Lower leg skin (tissue), 4 donors: ENCODE measurements at places on chromosomes 3 and 15.
A peak's percentile ranks its signal among the peaks of the same experiment; 100 is the strongest.

DNA sequence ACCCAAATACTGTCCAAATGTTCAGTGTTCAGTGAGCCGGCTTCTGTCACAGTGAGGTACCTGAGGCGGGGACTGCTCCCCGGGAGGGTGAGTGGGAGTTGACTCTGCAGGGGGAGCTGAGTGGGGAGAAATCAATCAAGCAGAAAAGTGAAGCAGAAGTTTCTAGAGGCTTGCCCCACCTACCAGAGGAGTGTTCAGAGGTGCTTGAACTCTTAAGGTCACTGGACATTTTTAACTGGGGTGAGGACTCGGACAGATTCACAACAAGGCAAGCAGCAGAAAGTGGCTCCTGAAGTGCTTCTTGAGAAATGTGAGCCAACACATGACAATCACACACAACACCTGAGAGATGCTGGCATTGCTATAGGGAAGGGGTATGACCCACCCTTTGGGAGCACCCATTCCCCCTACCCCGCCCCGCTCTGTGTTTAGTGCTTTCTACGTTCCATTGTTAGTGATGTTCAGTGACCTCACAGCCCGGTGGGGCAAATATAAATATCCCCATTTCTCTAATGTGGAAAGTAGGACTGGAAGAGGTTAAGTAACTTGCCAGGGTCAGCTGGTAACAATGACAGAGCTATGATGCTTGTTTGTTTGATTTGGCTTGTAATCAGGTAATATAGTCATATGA is 48.6 kb upstream of the AKAP13 start:
- no peak for DNase-seq

DNA sequence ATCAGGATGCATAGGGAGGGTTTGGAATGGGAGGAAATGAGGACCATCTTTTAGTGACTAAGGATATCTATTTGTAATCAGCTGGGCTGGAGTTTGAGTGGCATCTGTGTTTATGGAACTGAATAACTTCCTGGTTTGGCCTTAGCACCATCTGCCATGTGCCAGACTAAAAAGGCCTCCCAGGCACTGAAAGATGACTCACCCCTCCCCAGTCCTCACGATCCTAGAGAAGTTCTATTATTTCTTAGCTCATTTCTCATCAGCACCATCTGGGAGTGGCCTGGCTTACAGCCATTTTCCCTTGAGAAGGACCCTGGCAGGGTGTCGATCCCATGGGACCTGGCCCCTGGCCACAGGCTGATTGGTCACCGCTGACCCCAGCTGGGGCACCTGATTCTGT is 23.9 kb upstream of the CTXND1 start:
- DNase-seq = no peak

- DNase-seq = no peak
Observed at GRCh38 chr15:56530157-56530556, 65.2 kb upstream of the MNS1 start.

GRCh38 chr3:32405155-32405554 is 13.5 kb downstream of the CMTM7 start:
- DNase-seq = no peak

DNA sequence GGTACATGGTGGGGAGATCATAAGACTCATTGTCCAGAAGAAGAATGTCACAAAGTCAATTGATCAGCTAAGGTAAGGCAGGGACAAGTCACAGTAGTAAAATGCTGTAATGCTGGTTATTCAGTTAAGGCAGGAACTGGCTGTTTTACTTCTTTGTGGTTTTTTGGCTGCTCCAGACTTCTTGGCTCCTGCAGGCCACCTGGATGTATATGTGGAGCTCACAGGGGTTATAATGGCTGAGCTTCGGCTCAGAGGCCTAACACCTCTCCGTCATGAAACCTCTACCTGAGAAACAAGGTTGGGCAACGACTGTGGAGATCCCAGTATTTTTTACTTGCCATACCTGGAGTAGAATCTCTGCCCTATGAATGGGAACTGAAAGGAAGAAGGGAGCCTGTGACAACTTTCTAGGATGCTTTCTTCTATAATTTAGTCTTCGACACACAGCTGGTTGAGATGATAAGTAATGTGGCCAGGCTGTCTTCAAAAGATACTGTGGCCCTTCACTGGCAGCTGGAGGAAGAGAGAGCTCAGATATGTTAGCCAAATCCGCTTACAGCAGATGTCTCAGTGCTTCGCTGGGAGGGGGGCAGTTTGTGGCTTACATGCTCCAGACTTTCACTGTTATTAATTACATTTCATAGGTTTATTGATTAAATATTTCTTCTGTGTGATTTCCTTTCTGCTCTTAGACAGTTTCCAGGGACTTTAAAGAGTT is 887.8 kb downstream of the IGSF11 start:
- no peak for DNase-seq

DNA sequence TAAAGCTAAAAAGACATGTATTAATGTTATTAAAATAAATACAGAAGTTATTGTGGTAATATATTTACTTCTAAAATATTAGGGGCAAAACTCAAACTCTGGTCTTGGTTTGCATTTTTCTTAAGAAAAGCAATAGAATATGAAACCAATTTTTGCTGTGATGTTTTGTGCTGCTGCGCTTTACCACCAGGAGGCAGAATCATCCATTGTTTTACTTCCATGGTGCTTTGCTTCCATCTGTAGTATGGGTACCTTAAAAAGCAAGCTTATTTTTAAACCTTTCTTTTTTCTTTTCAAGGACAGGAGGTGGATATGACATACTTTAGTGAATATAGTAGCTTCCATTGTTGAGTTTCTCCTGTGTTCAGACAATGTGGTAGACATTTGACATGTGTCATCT is 46.6 kb upstream of the MRPL3 start:
- DNase-seq = no peak

DNA sequence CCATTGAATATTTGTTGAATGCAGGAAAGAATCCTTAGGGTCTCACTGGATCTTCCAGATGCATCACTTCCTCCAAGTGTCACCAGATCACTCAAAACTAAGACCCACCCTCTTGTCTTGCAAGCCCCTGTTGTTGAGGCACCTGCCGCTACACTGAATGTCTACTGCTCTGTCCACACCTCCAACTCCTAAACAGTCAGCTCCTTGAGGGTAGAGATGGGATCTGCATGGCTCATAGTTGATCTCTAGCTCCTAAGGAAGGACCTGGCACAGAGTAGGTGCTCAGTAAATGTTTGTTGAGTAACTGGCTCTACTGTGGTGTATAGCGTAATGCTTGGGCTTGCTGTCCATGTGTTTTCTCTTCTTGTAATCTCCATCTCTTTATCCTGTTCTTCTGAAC is 8.8 kb downstream of the SLC6A20 start:
- no peak for DNase-seq

DNA sequence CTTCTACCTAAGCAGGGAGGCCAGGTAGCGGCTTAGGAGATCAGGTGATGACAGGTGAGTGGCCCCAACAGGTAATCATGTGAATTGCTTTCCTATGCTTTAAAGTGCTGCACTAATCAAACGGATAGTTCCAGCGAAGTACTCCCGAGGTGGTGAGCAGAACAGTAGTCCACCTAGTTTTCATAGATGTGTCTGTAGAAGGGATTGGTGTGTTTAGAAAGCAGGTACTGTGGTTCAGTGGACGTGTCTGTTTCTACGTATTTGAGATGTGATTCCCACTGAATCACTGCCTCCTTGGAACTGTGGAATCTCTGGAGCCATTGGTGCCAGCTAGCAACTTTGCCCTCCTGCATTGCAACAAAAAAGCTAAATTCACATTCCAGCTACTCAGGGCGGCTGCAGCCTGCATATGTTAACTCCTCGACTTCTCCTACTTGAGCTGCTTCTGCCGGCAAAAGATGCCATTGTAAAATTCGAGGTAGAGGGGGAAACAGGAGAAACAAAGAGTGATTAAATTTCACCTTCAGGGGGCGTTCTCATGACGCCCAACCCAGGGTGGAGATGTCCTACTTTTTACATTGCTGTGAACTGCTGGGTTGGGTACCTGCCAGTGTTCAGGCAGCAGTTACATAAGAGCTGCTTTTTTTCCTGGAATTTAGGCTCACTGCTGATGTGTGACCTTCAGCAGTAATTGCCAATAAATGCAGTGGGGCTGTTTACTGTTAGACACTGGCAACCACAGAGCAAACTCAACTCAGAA is 227.3 kb downstream of the ITPR1 start:
- DNase-seq = peak; percentile 73

DNA sequence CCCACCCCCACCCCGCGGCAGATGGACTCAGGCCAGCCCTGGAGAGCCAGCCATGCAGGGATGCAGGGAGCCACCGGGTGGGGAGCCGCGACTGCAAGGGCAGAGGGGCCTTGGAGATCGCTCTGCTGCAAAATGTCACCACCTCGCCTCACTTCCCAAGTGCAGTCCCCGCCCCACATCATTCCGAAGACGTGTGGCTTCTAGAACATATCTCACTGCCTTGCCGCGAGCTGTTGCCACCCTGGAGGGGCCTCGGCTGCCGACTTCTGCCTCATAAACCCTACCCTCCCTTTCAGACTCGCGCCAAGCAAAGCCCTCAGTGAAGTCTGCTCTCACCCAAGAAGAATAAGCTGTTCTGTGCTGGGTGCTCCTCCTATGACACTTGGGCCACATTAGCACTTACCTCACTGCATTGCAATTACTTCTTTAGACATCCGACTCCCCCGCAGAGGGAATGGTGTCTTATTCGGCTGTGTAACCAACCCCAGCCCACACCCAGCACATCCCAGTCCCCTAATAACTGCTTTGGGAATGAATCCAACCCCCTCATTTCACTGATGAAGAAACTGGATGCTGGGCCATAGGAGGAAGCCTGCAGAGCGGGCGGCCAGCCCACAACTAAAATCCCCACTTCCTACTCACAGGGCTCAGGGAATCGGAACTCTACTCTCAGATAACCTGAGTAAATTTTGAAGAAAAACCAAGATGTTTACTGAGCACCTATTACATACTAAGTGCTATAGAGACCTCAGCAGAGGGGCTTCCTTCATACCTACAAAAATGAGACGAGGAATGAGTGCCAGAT is 8.6 kb downstream of the TLE3 start:
- DNase-seq = no peak

- DNase-seq = no peak
Observed at GRCh38 chr3:37052860-37053259, 59.5 kb downstream of the MLH1 start.

DNA sequence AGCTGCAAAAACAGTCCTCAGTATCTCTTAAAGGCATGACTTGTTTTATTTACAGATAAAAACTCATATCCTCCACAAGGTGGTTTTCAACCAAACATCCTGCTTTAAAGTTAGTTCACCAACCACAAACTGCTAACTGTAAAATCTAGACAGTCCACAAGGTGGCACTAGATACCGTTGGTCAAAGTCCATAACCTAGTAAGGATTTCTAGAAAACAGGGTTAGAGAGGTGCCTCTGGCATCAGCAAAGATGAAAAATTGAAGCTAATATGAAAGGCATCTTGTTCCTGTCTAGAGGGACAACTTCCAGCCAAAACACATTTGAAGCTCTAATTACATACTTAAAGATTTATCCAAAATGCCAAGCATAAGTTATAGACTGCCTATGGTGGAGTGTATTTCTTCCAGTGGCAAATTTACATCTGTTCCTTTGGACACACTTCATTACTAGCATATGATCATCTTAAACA is 56.0 kb downstream of the ZMAT3 start:
- no peak for DNase-seq

DNA sequence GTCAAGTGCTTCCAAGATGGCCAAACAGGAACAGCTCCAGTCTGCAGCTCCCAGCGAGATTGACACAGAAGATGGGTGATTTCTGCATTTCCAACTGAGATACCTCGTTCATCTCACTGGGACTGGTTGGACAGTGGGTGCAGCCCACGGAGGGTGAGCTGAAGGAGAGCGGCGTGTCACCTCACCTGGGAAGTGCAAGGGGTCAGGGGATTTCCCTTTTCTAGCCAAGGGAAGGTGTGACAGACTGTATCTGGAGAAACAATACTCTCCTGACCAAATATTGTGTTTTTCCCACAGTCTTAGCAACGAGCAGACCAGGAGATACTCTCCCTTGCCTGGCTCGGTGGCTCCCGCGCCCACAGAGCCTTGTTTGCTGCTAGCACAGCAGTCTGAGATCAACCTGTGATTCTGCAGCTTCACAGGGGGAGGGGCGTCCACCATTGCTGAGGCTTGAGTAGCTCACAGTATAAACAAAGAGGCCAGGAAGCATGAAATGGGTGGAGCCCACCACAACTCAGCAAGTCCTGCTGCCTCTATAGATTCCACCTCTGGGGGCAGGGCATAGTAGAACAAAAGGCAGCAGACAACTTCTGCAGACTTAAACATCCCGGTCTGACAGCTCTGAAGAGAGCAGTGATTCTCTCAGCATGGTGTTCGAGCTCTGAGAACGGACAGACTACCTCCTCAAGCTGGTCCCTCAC is 293.5 kb upstream of the SUCLG2 start:
- DNase-seq = no peak

GRCh38 chr3:139020868-139021234 is at the start of gene PRR23B:
Gene PRR23B (minus strand): TSS chr3:139020926. CDS start chr3:139020661, 265 bp downstream.
- DNase-seq = no peak

- DNase-seq = peak; percentile 95
Observed at GRCh38 chr3:13543253-13543652, 5.7 kb upstream of the FBLN2 start.

DNA sequence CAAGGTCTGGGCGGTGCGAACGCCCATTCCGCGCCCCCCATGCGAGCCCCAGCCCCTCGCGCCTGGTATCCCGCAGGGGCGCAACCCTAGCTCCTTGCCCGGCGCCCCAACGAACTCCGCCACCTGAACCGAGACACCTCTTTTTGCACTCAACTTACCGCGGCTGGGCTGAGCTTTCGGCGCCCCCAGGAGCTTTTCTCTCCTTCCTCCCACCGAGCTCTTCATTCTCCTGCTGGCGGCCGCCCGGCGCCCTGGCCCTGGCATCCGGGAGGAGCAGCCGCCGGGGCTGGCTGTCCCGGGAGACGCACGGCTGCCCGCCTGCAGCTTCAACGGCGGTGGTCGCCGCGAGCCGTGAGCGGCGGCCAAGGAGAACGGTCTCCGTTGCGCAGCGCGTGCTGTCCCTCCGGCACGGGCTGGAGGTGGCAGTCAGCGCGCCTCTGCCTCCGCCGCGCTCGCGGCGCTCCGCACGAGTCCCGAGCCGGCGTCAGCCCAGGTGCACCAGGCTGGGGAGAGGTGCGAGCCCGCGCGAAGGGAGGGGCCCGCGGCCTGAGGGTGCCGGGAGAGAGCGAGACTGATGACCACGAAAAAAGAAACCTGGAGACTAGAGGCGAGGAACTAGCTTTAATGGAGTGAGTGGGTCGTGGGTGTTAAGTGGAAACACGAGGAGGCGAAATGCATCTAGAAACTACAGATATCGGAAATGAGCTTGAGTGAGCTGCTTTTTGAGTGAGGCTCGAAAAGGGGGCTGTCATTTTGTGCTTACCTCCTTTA is 621.5 kb upstream of the ZNF385D start:
- DNase-seq = peak; percentile 83

GRCh38 chr3:37667335-37667734 is 194.3 kb upstream of the CTDSPL start:
- no peak for DNase-seq

DNA sequence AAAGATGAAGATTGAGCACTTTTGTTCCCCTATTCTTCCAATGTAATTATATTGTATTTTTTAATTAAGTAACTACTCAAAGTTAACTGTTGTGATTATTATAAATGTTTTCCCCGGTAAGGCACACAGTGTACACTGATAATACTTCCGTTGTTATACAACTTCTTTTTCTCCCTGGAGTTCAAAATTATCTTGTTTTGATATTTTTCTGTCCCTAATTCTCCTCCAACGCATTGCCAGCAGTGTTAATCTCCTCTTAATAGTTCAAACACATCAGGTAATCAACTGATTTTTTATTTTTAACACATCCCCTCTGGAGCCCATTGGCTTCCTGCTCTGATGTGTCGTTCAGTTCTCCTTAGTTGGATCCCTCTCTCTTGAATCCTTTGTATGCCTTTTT is 32.3 kb upstream of the MFSD1 start:
- no peak for DNase-seq

GRCh38 chr3:107235928-107236315 is 141.3 kb upstream of the CCDC54 start:
- peak; percentile 28 for DNase-seq
